ENCODE measurements at places on chromosomes 2 and 18.

DNA sequence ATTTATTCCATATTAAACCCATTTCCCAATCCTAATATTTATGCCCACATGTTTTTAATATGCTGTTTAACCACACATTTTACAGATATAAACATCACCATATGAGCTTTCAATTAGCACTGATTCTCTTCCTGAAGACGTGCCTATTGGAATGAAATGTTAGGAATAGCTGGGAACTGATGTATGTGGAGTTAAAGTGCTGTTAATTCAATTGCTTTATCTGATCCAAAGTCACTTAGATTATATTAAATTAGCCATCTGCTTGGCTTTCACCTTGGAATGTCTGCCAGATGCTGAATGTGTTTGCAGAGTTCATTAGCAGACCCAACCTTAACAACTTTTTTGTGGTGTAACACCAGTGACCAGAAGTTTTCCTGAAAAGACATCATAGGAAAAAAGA lies 942.9 kb upstream of the KLHL29 start:
- DNase-seq: no peak

DNA sequence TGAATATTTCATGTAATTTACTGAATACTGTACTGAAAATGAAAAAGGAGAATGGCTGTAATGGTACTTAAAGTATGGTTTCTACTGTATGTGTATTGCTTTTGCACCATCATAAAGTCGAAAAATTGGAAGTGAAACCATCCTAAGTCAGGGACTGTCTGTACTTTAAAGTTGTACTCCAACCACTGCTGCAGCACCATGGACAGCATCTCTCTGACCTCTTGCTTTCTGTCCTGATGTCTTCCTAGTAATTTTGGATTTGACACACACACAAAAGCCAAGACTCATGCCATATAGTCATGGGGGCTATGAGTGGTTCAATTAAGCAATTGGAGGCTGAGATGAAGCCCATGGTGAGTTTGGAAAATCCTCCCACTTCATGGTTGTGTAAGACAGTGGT lies 256.3 kb upstream of the PKDCC start:
- no peak for DNase-seq

- DNase-seq: no peak
Measured at GRCh38 chr2:47309472-47309951, 93.4 kb upstream of the MSH2 start.

DNA sequence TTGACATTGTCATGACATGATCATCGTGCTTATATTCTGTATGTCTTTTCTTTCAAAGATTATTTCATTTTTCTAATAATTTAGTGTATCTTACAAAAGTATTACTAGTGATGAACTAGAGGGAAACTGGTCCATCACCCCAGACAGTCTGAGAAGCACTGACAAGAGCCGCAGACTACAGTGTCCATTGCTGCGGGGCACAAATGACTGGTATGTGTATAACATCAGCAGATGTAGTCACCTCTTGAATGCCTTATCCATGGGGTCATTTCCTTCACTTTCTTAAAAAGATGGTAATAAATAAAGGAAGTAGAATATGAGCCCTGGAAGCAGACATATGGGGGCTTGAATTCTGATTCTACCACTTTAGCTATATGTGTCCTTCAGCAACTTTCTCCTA lies 29.6 kb downstream of the NEMP2 start:
- no peak for DNase-seq

GRCh38 chr2:207892716-207893402 lies 123.2 kb upstream of the FZD5 start:
- no peak for DNase-seq

DNA sequence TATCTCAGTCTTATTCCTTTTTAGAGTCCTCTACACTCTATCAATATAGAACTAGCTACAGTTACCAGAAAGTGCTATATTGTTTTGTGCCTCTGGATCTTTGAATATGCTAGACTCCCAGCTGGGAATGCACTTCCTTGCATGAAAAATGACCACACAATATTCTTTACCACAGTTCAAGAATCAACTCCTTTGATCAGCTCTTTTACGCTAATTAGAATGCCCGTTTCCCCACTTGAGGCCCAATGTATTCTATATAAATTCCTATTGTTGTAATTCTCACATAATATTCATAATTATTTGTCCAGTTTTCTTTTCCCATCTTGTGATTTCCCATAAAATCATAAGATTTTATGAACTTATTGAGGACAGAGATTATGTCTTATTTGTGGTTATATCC lies 142.2 kb downstream of the UBE2E3 start:
- no peak for DNase-seq

DNA sequence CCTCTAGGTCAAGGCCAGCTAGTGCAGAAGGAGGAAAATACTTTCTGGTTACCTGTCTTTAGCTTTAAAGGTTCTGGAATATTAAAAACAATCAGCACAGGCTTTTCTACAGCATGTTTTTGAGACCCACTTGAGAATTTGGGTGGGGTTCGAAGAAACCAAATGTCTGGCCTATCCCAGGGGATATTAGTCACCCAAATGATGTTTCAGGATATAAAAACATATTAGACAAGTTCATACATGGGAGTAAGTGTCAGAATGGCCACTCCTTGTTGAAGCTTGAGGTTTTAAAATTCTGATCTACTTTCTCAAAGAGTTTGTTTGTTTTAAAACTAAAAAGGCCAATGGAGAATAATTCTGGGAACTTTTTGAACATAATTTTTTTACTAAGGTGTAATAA lies 158.6 kb upstream of the DLX2 start:
- no peak for DNase-seq

- DNase-seq: no peak
Measured at GRCh38 chr18:74326231-74326630, 10.6 kb downstream of the C18orf63 start.

GRCh38 chr2:32011485-32011960 lies 715 bp upstream of the MEMO1 start:
- DNase-seq: no peak

- DNase-seq: no peak
Measured at GRCh38 chr18:52409727-52410126, 69.7 kb downstream of the DCC start.

GRCh38 chr18:7133181-7133580 lies 15.6 kb upstream of the LAMA1 start:
- DNase-seq: no peak

GRCh38 chr2:230793572-230794359 lies 71.0 kb upstream of the ITM2C start:
- DNase-seq: peak; percentile 66

- no peak for DNase-seq
Measured at GRCh38 chr2:1654696-1655374, 89.5 kb downstream of the PXDN start.

DNA sequence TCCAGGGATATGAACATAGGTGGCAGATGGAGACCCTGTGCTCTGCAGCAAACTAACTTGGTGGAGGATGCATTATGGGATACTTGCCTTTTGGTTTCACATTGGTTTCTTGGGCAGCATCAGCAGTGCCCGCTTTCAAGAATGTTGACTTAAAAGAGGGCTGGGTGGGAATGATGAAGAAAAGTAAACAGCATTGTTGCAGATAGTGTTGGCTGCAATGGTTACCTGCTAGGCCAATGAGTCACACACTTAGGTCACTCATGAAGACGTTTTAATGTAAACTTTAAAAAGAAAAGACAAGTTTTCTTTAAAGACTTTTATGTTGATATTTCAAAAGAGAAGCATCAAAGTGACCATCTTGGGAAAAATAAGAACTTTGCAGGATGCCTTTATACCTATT lies 26.1 kb upstream of the FAM237A start:
- DNase-seq: no peak

GRCh38 chr2:236579746-236580315 lies 10.2 kb downstream of the ACKR3 start:
- DNase-seq: no peak

DNA sequence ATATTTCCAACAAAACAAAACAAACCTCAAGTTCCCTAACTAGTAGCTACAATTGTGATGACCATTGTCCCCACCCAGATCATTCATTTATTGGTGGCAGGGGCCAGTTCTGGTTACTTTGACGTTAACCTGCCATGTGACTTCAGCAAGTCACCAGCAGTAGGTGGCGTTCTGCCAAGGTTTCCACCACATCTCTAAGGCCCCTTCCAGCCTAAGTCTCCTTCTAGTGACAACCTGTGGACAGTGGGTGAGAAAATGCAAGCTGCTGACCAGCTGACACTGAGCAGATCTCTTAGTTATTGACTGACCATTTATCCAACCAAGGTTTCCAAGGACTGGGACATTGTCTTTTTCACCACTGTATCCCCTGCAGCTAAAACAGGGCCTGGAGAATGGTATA lies 98.4 kb downstream of the GPR39 start:
- DNase-seq: no peak

DNA sequence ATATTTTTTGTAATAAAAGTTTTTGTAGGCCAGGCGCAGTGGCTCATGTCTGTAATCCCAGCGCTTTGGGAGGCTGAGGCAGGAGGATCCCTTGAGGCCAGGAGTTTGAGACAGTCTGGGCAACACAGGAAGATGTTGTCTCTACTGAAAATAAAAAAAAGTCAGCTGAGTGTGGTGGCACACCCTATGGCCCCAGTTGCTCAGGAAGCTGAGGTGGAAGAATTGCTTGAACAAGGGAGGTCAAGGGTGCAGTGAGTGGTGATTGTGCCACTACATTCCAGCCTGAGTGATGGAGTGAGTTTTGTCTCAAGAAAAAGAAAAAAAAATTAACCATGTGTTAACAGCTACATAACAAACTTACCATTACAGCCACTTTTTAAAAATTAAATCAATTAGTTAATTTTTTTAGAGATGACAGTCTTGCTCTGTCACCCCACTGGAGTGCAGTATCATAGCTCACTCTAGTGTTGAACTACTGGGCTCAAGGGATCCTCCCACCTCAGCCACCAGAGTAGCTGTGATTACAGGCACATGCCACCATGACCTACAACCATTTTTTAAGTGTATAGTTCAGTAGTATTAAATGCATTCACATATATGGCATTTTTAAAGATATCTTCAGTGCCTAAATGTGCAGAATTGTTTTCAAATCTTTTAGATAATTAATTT lies 67.2 kb upstream of the ACYP2 start:
- DNase-seq: no peak

- no peak for DNase-seq
Measured at GRCh38 chr2:193326296-193326695, 1131.6 kb upstream of the TMEFF2 start.

GRCh38 chr2:175326801-175327200 lies 145.3 kb upstream of the ATP5MC3 start:
- DNase-seq: no peak

DNA sequence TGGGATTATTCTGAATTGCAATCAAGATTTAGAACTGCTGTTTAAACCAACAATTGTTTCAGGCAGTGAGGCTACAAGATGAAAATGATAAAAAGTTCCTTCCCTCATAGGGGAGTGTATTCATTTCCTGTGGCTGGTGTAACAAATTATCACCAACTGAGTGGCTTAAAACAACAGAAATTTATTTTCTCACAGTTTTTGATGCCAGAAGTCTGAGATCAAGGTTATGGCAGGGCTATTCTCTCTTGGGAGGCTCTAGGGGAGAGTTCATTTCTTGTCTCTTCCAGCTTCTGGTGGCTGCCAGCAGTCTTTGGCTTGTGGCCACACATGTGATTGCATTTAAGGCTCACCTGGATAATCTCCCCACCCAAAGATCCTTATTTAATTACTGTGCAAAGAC lies 290.5 kb upstream of the ZSWIM2 start:
- DNase-seq: no peak

- DNase-seq: no peak
Measured at GRCh38 chr2:221657806-221658205, 85.7 kb upstream of the EPHA4 start.

- DNase-seq: no peak
Measured at GRCh38 chr2:227816507-227817294, 3.1 kb downstream of the CCL20 start.

GRCh38 chr18:73791081-73791480 lies 356.6 kb downstream of the FBXO15 start:
- DNase-seq: no peak

GRCh38 chr2:135299165-135299564 lies 231.9 kb downstream of the ZRANB3 start:
- DNase-seq: no peak

DNA sequence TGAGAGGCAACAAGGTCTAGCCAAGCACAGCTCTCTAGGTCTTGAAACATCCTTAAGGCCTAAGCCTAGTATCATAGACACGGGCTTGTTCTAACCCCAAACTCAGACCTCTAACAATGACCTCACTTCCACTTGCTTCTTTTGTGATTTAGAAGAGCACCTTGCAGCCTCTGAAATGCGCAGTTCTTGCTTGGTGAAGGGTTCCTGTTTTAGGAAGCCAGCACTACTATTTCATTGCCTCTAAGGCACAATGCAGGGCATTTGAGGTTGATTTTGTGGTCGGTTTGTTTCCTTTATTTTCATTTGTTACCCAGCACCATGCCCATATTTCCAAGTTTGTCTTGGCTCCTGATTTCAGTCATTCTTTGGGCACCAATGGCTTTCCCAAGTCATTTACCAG lies 117.0 kb upstream of the CYP1B1 start:
- no peak for DNase-seq

- DNase-seq: peak; percentile 20
Measured at GRCh38 chr18:46250084-46250811, 146.1 kb downstream of the HAUS1 start.

DNA sequence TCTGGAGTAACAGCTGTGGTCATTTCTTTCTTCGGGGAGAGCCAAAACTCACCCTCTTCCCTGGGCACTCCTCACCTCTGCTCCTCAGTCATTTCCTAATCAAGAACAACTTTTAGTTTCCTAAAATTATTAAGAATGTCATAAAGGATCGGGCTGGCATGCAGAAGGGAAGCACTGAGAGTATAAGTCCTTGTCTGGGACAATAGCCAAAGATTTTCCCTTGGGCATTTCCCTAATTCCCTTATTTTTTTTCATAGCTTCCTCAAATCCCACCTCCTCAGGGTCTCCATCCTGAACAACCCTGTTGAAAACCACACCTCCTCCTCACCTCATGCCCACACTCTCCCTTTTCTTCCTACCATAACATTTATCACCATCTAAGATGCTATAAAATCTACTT lies 115.0 kb downstream of the MREG start:
- DNase-seq: no peak

- DNase-seq: no peak
Measured at GRCh38 chr18:3184275-3184963, 35.3 kb downstream of the MYOM1 start.

DNA sequence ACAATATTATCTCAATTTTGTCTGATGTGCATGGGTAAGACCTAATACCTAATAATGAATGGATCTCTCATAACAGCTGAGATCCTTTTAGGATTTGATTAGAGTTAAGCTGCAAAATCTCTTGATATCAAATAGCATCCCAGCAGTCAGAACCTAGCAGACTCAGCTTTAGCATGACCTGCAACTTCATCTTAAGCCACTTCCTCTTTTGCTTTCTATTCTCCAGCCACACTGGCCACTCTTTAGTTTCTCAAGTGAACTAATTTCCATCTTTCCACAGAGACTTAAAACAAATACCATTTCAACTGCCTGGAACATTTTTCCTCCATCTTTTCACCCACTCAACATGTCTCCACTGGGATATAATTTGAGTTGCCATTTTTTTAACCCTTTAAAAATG lies 1251.6 kb upstream of the ZEB2 start:
- no peak for DNase-seq

- DNase-seq: no peak
Measured at GRCh38 chr2:57957238-57957637, 89.4 kb upstream of the VRK2 start.

GRCh38 chr2:169012812-169013627 lies 18.1 kb downstream of the ABCB11 start:
- no peak for DNase-seq

Measured in activated CD8-positive, alpha-beta memory T cell treated with anti-CD3 and anti-CD28 coated beads, Interleukin-2, amount 50 U/mL, for 4 hours (primary cell).